Activated CD4-positive, alpha-beta T cell treated with anti-CD3 and anti-CD28 coated beads, Interleukin-2, amount 50 U/mL, for 1 hour (primary cell): ENCODE measurements at places on chromosomes 4 and X.
A peak's percentile ranks its signal among the peaks of the same experiment; 100 is the strongest.

GRCh38 chrX:84258708-84259107 lies 70.7 kb upstream of the RPS6KA6 start:
- no peak for DNase-seq

- no peak for DNase-seq
Observed at GRCh38 chr4:2040391-2041238, 18.5 kb upstream of the NAT8L start.

DNA sequence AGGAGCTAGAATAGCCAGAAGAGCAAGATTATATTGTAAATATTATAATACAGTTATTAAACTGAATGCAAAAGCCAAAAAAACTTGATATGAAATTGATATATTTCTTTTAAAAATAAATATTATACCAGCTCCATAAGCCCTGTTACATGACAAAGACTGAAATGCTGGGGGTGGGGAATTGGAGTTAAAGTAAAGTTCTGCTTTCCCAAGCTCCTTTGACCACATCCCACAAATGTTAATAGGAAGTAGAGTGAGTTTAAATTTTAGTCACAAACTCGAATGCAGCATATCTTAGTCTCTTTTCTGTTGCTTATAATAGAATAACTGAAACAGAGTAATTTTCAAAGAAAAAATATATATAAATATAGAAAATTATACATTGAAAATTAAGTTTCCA lies 46.9 kb upstream of the NFKB1 start:
- DNase-seq = no peak

GRCh38 chrX:70998411-70999027 lies 67.6 kb upstream of the SLC7A3 start:
- no peak for DNase-seq

DNA sequence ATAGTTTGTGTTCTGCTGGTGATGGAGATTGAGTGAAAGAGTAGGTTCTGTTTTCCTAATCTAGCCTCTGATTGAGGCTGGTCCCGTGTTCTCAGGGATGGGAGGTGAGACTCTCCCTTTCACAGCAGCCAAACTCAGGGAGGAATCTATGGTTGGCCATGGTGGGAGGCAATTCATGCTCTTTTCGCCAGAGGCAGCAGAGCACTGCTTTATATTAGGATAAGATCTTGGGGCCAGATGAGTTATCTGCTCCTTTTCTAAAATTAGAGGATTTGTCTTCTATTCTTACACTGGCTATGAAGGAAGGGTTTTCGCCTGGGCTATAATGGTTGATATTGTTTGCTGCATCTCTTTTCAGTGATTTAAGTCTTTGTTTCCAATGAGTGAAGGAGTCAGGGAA lies 63.9 kb upstream of the NLGN4X start:
- no peak for DNase-seq

DNA sequence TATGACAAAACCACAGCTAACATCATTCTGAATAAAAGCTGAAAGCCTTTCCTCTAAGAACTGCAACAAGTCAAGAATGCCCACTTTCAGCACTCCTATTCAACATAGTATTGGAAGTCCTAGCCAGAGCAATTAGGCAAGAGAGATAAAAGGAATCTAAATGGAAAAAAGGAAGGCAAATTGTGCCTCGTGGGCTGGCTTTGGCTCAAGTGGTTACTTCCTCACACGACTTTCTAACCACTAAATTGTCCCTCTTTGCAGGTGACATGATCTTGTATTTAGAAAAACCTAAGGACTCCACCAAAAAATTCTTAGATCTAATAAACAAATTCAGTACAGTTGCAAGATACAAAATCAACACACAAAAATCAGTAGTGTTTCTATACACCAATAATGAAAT lies 57.2 kb downstream of the SCML2 start:
- no peak for DNase-seq

DNA sequence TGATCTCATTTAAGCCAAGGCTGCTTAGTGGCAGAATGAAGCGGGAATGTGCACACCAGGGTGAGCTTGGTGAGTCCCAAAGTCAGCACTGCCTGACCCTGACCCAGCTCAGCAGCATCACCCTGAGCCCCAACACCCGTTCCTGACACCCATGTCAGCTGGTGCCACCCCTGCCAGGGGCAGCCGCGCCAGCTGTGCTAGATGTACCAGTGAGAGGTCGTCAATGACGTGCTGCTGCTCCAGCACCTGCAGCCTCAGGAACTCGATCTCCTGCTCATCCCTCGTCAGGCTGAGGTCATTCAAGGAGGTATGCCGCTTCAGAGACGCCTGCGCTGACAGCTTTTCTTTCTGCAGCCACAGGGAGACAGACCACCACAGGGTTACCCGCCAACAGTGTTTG lies 61.7 kb upstream of the C4orf50 start:
- DNase-seq = no peak

GRCh38 chrX:130772776-130773143 lies 130.2 kb downstream of the ENOX2 start:
- no peak for DNase-seq

- no peak for DNase-seq
Observed at GRCh38 chr4:4323705-4324534, 33.9 kb downstream of the ZBTB49 start.

DNA sequence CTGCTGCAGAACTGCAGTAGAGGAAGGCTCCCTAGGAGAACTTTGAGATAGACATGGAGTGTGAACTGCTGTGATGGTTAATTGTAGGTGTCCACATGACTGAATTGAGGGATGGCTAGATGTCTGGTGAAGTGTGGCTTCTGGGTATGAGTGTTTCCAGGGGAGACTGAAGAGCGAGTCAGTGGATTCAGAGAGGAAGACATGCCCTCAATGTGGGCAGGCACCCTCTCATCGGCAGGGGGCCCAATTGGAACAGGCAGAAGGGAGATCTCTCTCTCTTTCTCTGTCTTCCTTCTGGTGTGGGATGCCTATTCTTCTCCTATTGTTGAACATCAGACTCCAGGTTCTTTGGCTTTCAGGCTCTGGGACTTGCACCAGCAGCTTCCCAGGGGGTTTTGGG lies 304.7 kb upstream of the GATB start:
- no peak for DNase-seq

DNA sequence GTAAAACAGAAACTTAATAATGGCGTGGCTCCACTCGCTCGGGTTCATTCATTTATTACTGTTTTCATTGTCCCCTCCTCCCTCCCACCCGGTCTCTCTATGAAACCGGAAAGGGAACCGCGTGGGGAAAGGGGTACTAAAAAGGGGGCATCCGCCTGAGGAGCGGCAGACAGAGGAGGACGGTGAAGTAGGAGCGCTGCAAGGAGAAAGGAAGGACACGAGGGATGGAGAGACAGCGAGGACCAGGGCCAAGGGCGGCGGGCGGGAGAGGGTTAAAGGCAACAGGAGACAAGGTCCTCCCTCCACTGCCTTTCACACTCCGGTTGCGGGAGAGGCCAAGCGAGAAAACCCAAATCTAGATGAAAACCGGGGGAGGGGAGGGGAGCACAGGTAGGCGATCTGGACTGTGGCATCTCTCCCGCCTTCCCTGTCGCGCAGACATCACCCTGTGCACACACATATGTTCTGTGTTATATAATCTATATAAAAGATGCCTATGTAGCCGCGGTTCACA lies 829 bp downstream of the ELOVL6 start:
- peak; percentile 15 for DNase-seq

GRCh38 chr4:73603271-73603710 lies 16.9 kb downstream of the RASSF6 start:
- no peak for DNase-seq

GRCh38 chr4:24211856-24212255 lies 322.0 kb upstream of the PPARGC1A start:
- no peak for DNase-seq

DNA sequence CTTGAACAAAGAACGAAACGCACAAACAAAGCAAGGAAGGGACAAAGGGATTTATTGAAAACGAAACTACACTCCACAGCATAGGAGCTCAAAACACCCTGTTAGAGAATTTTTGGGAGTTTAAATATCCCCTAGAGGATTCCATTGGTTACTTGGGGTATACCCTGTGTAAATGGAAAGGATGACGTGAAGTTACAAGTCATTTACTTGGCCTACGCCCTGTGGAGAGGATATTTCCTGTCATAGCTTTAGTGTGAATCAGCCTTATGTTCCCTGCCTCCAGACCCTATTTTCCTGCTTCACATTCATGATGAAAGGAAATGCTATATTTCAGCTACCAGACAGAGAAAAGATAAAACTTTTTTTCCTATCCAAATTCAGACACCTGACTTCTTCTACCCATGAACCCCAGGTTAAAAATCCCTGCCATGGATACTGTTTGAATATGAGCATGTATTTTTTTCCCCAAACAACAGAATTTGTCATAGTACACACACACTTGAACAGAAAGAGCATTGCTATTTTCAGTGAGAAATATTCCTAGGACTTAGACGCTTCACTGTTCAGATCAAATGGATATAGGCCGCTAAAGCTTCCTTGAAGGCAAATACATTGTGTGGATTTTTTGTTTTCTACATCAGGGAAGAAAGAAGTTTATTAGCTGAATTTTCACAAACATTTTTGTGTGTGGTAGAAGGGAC lies 20.4 kb downstream of the PIN4 start:
- no peak for DNase-seq

DNA sequence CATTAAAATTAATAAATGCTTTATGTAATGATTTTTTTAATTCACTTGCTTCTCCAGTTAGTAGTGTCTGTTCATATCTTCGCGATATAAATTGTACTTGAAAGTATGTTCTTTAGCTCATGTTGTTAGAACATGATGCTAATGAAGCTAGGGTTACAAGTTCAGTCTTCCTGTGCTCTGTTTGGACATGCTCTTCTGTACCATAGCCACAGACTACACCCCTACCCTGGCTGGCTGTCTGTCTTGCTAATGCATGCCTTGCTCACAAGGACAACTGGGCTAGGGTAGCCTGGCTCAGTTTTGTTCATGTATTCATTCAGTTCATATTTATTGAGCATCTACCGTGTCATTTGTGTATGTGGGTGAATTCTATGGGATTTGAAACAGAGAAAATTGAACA lies 50.8 kb upstream of the MTMR1 start:
- DNase-seq = no peak

GRCh38 chrX:110218591-110218990 lies 99.3 kb downstream of the AMMECR1 start:
- DNase-seq = no peak

- no peak for DNase-seq
Observed at GRCh38 chr4:181281451-181281850, 961.8 kb upstream of the TENM3 start.
